ENCODE measurements at places on chromosomes 1 and 21.

DNA sequence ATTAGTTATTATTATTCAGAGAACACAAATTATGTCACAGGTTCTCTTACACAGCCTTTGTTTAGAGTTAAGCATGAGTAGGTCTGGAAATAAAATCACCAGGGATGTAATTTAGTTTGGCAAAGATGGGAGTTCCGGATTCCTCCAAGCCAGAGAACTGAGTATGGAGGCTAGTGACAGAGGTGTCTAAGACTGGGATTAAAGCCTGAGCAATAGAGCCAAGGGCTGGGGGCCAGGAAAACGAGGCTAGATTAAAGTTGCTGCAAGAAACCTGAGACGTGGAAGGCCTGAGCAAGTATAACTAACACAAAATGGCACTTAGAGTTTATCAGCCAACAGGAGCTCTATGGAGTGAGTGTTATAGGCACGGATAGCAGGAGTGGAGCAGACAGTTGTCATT is 381.6 kb downstream of the SRGAP2C start:
- no peak for DNase-seq

GRCh38 chr1:169565335-169566271 is 20.7 kb downstream of the F5 start:
- DNase-seq: no peak

GRCh38 chr1:165259706-165260428 is 96.6 kb downstream of the LMX1A start:
- DNase-seq: no peak

GRCh38 chr1:36342426-36343185 is 19.2 kb upstream of the EVA1B start:
- peak; percentile 88 for DNase-seq

DNA sequence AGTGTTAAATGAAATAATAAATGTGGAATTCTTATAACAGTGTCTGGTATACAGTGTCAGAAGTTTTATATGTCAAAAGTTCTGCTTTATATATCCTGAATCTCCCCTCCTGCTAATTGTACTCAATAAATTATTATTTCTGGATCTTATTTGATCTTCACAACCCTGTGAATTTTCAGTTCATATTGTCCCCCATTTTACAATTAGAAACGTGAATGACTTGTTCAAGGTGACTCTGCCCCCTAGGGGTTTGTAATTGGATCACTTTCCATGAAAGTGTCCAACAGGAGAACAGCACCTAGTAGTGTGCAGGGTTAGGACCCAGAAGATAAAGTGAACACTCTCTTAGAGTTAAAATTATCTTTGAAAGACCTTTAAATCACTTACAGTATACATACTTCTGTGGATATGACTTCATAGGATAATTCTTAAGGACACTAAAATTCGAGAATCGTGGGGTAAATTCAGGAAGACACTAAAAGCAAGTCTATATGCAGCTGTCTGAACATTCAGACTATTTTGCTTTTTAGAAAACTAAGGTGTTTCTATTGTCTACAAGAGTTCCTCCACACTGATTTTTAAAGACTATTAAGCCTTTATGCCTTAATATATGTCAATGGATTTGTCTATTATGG is 4.5 kb upstream of the DDR2 start:
- DNase-seq: peak; percentile 39

DNA sequence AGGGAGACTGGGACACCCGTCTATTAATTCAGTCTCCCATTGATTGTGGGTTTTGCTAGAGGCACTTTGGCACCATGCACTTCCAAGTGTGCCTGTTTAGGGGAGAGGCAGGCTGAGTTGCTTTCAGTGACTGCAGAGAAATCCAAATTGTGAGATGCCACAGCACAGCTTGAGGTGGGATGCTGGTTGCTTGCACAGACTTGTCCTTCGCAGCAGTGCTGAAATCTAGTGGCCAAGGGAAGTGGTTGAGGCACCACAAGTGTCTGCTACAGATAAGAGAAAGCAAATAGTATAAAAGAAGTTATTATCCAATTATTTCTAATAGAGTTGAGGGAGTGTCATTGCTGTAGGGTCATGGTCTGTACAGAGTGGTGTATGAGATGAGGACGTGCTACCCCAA is 40.0 kb upstream of the APP start:
- DNase-seq: no peak

DNA sequence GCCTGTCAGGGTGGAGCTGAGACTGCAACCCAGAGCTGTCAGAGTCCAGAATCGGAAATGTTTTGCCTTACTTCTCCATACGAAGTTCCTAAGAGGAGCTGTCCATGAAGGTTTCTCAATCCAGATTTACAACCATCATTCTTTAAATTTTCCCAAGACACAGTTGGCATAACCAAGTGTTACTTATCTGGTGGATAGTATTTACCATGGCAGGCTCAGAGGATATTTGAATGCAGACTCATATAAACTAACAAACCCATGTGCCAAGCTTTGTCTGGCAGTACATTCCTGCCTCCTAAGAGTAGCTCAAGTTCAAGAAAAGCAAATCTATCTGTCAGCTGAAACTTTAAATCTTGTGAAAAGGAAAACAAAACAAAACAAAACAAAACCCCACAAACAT is 267.9 kb downstream of the ZNF326 start:
- no peak for DNase-seq

GRCh38 chr1:9230869-9231533 is 3.6 kb upstream of the H6PD start:
- no peak for DNase-seq

DNA sequence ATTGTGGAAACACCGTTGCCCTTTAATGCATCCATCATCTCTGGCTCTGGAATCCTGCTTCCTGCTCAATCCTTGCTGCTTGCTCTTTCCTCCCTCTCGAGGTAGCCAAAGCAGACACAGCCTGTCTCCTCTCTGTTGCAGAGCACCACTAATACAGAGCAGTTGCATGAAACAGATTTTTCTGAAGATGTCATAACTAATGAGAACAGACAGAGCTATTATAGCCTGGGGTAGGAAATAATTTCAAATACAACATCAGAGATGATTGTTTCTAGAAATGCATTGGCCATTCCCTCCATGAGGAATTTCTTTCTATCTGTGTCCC is 23.3 kb upstream of the ACBD6 start:
- DNase-seq: no peak

DNA sequence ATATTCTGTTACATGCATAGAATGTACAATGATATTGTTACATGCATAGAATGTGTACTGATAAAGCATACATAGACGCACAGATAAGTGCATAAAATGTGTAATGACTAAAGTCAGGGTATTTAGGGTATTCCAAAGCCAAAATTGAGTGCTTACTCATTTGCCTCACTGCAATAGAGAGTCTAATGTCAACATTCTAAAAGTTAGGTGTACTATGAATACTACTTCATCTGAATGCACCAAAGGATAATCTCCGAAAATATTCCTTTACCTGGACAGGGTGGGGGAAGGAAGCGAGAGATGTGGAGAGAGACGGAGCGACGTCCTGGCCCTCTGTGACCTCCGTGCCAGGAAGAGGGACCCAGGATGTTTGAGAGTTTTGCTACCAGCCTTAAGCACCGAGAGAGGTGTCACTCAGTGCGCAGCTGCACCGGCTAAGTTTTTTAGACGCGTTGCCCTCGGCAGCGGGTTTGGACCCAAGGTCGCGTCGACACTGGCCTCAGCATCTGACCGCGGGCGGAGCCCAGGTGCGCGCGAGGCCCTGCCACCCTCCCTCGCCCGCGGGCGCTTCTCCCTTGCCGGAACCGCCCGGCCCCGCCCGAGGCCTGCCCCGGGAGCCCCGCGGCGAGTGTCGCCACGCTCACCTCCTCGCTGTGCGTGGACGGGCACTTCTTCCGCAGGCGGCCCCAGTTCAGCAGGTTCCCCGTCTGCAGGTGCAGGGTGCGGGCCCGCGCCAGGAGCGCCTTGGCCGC is 660 bp downstream of the GCLM start:
- peak; percentile 21 for DNase-seq

DNA sequence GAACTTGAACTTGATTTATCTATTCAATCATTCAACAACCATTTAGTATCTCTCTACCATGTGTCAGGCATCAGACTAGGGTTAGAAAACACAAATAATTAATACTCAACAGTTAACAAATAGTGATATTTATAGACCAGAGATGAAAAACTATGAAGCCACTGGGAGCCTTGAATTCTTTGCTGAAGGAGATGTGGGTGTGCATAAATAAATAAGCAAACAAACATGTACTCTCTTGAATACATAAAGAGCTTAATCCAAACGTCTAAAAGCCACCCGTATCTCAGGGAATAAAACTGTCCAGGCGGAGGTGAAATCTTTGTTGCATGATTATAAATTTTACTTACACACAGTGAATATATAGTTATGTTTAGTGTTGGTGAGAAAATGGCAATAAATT is 165.7 kb downstream of the SLC45A1 start:
- DNase-seq: no peak

GRCh38 chr21:42157606-42158310 is 61.2 kb upstream of the ABCG1 start:
- DNase-seq: no peak

GRCh38 chr1:117661027-117661426 is 55.2 kb downstream of the TENT5C start:
- no peak for DNase-seq

DNA sequence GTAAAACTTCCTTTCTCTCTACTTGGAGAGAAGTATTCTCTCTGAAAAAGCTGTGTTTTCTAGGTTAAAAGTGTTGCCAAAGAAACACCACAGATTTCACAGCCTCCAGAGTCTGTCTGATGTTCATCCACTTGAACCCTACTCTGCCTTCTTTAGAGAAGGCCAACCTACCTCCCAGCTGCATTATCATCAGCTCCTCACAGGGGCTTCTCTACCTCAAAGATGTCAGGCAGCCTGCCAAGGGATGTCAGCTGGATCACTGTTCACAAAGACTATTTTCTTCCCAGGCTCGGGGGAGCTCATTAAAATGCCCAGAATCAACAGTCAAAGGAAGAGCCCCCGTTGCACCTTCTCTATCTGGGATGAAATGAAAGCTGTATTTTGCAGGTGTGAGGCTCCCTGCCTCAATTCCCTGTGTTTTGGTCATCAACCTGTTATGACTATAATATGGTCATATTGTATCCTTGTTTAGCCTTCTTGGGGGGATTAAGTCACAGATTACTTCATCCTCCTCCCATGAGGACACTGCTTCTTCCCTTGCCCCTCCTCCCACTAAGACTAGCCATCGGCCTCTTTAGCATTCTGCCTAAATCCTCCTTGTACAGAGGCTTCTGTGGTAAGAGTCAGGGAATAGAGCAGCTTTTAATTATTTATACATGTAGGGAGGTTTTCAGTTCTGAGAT is 25.7 kb downstream of the ANGPTL7 start:
- DNase-seq: no peak

DNA sequence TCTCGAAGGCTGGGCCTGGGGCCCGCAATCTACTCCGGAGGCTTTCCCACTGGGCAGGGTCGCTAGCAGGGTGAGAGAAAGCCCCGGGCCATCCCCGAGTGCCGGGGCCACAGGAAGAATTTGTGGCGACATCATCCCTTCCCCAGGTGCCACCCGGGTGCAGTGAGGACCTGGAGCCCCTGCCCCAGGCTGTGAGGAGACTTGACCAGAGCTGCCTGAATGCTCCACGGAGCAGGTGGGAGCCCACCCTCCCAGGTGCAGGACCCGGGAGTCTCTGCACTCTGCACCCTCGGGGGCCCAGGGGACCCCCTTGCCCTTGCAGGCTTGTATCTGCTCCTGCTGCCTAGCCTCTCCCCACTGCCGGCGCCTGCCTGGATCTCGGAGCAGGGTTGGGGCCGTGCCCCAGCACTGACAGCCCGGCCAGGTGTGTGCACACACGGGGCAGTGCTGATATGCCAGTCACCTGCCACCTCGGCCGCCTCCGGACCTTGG is 67.5 kb upstream of the RGS7 start:
- DNase-seq: no peak

GRCh38 chr1:6594977-6595740 is 7.5 kb downstream of the KLHL21 start:
- DNase-seq: no peak

- DNase-seq: no peak
These were observed 666 bp downstream of the PAFAH2 start for GRCh38 chr1:25996966-25997827.

DNA sequence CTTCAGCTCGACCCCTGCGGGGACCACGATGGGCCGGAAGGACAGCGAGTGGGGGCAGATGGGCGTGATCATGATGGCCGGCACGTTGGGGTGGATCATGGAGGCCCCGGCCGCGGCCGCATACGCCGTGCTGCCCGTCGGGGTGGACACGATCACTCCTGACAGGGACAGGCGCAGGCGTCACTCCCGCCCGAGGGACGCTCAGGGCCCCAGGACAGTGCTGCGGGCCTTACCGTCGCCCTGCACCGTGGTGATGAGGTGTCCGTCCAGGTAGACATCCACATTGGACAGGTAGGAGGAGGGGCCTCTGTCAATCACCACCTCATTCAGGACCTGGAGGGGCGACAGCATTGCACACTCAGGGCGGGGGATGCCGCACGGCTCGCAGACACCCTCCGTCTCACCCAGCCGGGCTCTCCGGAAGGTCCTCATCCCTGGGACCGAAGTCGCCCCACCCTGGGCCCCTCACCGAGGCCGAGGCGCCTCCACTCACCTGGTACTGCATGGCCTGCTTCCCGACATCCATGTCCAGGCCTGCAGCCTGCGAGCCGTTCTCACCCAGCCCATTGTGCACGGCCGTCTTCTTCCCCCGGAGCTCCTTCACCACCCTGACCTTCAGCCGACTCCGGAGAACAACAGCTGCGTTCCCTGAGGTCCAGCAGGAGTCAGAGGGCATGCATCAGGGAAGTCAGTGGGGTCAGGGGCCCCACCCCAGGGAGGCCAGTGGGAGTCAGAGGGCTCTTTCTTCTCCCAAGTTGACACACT is 24.0 kb downstream of the NADK start:
- DNase-seq: no peak

DNA sequence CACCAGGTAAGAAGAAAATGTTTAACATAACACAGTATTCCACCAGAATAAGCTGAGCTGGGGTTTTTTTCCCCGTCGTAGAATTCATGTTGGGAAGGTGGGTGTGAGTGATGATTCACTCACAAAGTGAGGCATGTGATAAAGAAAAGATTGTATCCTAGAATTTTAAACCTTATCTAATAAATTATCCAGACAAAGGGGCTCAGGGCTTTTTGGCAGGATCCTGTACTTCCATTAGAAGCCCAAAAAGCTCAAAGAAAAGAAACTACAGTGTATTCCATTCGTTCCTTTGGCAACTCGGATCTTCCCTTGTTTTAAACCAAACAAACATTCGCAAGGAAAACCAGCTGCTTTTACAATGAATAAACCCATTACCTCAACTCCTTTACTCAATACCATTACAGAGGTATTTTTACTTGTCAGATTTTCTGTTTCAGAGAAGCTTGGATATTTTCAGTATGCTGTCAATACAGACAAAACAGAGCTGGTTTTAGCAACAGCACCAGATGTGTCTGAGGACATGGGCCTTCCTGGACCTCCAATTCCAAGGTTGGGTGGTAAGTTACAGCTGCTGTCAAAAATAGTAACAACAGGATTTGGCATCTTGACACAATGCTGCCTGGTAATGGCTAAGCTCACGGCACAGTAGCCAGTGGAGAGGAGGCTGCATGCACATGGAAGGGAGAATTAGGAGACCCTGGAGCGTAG is 159.9 kb upstream of the RUNX1 start:
- peak; percentile 35 for DNase-seq

Data from fibroblast of skin of back (primary cell).